Anterior cingulate cortex (tissue), 58 donors: ENCODE measurements at places on chromosomes 5 and 9.

- DNase-seq, result no peak
These were observed 78.3 kb upstream of the NIPAL4 start for GRCh38 chr5:157381746-157382145.

- DNase-seq, result no peak
These were observed 305.0 kb downstream of the RASEF start for GRCh38 chr9:82757924-82758323.

DNA sequence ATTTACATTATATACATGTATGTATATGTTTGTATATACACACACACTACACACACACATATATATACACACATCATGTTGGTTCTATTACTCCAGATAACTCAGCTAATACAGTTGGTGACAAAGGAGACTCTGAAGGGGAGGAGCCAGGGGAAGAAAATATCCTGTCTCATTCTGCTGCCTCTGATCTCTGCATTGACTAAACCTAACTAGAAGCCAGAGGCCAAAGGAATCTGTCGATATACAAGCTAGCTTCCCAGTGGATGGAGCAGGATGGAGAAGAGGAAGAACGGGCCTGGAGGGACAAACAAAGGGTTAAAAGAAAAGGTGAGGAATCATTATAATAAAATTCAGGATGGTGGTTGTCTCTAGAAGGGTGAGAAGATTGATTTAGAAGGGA lies 13.7 kb upstream of the RHOBTB3 start:
- DNase-seq, result no peak

GRCh38 chr5:33857037-33857436 lies 34.8 kb downstream of the ADAMTS12 start:
- DNase-seq, result no peak

GRCh38 chr9:130264414-130265350 lies 878 bp upstream of the HMCN2 start:
- no peak for DNase-seq

DNA sequence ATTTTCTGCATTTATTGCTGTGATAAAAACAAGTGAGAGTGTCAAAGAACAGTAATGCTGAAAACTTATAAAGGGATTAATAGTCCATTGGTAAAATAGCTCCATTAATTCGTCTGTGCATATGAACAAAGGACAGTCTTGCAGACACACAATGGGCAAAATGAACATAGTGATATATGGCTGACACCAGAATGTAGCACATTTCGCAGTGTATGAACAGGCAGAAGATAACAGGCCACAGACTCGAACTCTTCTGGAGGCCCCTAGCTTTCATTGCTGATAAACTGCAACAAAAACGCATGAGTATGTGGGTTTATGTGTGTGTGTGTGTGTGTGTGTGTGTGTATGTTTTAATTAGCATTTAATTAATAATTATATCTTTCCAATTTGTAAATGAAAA lies 354.8 kb downstream of the TAF11L14 start:
- DNase-seq, result no peak

DNA sequence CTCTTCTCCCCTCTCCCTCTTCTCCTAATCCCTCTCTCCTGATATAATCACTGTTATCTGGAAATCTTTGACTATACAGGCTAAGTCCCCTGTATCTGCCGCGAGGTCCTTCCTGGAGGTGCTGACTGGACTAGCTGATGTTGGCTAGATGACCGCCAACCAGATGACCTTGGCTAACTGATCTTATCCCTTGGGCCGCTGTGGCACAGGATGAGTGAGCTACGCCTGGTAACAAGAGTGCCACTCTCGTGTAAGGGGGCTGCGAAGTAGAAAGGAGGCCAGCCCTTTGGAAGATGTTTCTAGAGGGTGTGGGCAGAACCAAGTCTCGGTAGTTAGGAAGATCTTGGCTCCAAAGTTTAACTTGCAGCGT lies 345 bp upstream of the PRRC1 start:
- DNase-seq, result no peak

GRCh38 chr9:99005651-99006050 lies 61.9 kb downstream of the COL15A1 start:
- no peak for DNase-seq
